GM10248 (cell line): ENCODE measurements at places on chromosomes 12 and 14.

DNA sequence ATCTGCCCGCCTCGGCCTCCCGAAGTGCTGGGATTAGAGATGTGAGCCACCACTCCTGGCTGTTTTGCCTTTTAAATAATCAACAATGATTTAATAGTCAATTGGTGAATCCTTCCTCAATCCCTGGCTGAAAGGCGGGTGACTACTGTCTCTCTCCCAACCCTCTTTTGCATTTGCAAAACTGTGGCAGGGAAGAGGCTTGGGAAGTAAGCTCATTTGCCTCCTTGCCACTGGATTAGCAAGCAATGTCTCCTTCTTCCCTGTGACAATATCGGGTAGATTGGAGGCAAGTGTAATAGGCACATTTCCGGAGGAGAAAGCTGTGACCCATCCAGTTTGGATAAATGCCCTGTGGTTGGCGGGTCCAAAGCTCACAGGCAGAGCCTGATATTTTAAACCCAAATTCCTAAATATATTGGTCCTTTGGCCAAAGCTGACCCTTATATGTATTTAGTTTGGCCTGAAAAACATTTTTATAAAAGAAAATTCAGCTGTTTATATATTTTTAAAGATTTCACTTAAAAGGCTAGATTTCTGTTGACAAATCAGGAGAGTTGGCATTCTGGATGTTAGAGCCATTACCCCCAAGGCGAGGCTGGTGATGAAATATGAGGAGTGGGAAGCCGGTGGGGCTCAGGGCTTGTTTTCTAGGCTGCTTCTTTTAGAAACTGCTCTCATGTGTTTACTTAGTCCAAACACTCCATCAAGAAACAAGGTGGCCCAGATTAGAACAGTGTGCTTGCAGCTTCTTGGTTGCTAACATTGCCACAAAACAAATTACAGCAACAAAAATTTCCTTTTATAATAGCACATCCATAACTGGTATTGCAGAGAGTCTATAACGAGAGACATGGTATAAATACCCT lies 646.9 kb upstream of the TMEM132C start:
- DNase-seq, result no peak

DNA sequence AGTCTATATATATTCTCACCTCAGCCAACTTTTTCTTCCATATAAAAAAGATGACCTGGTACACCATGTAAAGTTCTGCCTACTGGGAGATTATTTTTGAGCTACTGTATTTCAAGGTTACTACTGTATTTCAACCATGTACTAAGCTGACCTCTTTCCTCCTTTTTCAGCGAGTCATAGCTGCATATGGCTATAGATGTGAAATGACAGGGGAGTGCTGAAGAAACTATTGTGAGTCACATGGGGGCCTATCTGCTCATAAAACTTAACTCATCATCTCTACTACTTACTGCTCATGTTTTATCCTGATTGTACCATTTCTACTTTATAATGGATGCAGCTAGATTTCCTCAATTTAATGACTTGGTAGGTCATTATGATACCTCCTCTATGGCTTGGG lies 571.4 kb upstream of the ATP2B1 start:
- no peak for DNase-seq

DNA sequence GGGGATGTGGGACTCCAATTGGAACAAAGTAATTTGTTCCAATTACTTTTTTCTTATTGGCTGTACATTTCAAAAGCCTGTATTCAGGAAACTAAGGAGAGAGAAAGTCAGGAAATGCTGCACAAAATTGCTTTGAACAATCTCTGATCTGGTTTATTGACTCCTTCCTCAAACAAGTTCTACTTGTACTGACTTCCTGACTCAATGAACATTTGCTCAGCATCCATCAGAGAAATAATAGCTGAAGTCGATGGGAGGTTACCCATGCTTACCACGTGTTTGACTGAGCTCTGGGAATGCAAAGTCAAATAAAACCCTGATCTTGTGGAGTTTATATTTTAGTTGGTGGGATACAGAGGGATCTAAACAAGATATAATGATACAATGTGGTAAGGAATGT lies 15.4 kb upstream of the C12orf75 start:
- no peak for DNase-seq

DNA sequence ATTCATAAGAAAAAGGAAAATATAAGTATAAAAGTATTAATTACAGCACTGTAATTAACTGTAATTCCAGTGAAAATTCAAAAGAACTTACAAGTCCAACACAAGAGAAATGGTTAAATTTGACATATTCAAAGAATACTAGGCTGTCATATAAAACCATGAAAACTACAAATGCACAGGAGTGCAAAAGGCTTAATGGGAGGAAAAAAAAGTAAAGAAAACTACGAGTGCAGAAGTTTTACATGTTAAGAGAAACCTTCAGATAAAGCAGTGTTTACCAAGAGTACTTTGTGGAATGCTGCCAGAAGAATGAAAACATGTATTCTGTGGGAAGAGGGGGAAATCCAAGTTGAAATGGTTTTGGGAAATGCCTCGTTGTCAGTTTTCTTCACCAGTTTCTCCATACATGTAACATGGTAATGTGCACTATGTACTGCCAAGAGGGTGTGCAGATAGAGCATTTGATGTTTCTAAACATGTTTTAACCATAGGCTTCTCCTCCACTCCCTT lies 9.1 kb downstream of the HEATR5A start:
- no peak for DNase-seq
